Activated naive CD4-positive, alpha-beta T cell treated with anti-CD3 and anti-CD28 coated beads, Interleukin-2, amount 10 ng/mL, durations not matched to agents 5 hours and 36 hours (primary cell): ENCODE measurements at places on chromosomes 2 and 18. TPM values are rescaled to one million over a fixed set of nuclear protein-coding genes. Genes with fewer than 3 reads are reported as not detected.

The IL36RN gene
- not detected for total RNA-seq

The RAB6C gene
- not detected for total RNA-seq

The SCN2A gene
- not detected for total RNA-seq

The RNF144A gene
- total RNA-seq: 77.5 TPM

The LRRC30 gene
- total RNA-seq: not detected

The BARD1 gene
- total RNA-seq: 39.0 TPM

The SCN9A gene
- 0.13 TPM for total RNA-seq

The RNU2-63P gene
- total RNA-seq: 13.3 TPM

The CTDP1 gene
- total RNA-seq: 41.6 TPM

The CHRND gene
- not detected for total RNA-seq

The ERICH2 gene
- total RNA-seq: not detected

The PLA2R1 gene
- not detected for total RNA-seq
